ENCODE measurements at places on chromosomes 6 and 20.

DNA sequence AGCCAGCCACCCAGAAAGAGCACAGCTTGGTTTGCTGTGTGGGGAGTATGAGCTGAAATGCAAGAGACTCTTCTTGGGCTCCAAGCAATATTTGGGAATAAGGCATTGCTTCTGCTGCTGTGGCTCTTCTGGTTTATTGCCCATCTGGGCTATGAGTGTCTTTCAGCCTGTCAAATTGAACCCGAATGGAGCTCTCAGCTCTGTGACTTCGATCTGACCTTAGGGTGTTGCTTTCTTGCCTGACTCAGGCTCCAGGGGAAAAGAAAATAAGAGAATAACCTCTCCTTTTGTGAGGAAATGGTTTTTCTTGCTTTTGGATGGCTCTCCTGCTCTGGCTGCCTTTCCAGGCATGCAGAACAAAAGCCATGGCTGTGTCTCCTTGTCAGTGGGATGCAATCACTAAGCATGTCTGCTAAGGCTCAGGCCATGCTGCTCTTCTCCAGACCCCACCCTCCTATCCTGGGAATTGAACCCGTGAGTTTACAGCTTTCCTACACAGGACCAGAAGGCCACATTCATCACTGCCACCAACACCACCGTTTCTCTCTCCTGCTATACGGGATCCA is 169.4 kb upstream of the JAG1 start:
- no peak for DNase-seq

- DNase-seq, result no peak
These were observed 275.2 kb upstream of the CNR1 start for GRCh38 chr6:88441346-88441745.

DNA sequence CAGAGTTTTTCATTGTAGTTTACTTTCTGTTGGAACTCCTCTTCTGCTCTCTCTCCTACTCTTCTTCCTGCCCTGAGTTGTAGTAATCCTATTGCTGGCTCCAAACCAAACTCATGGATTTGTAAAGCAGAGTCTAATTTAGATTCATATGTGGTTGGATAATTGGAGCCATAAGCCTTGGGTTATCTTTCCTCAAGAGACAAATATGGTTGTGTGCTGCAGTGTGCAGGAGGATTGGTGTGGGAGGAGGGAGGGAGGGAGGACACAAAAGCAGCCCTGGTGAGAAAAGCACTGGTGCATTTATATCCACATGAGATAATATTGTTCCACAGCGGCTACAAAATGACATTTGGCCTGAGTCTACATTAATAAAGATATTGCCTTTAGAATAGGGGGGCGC is 4.2 kb downstream of the HLA-G start:
- no peak for DNase-seq

- DNase-seq, result no peak
These were observed 18.6 kb downstream of the GFOD1 start for GRCh38 chr6:13468839-13469238.

DNA sequence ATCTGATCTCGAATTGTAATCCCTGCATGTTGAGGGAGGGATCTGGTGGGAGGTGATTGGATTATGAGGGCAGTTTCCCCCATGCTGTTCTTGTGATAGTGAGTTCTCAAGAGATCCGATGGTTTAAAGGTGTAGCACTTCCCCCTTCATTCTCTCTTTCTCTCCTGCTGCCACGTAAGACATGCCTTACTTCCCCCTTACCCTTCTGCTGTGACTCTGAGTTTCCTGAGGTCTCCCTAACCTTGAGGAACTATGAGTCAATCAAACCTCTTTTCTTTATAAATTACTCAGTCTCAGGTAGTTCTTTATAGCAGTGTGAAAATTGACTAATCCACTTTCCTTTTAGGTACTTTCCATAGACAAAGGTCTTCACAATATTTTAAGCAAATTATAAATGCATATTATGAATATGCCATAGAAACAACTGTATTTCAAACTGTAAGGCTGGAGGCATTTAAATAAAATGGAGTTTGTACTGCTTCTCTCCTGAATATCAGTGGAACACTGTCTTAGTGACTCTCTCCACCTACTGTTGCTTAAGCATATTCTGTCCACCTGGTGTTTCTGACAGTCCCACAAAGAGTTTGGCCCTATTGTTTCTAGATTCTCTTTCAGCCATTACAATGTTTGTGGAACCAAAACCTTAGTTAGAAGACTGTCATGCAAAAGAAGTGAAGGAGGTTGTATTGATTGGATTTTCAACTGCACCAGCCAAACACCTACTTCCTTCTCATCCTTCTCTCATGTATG is 24.3 kb upstream of the IL17A start:
- DNase-seq, result no peak

DNA sequence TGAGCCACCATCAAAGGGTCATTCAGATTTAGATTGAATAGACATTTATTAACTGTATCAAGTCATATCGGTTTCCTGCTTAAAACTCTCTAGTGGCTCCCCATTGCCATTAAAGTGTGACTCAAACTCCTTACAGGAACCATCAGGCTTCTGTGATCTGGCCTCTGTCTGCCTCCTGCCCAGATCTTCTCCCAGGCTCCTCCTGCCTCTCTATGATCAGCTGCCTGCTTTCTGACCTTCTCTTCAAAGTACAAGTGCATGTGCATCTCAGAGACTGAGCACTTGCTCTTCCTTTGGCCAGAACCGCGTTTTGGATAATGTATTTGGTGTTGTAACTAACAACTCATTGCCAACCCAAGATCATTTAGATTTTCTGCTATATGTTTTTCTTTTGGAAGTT is 52.7 kb downstream of the IL20RA start:
- DNase-seq, result no peak

- no peak for DNase-seq
These were observed 51.7 kb downstream of the CTNNBL1 start for GRCh38 chr20:37745553-37745952.

DNA sequence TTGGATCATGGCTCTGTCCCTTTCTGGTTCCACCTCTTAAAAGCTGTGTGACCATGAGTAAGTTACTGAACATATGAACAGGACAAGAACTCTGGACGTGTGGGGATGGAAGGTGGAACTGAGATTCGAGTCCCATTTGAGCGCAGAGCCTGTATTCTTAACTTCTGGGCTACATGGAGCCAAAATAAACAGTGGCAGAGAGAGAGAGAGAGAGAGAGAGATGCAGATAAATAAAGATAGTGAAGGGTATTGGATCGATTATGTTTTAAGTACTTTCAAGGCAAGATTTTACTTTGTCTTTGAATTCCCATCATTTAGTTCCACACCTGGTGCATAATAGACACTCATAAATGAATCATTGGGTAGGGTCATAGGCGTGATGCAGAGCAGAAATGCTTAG is 39.7 kb downstream of the SLC35D3 start:
- no peak for DNase-seq

GRCh38 chr6:167975458-167975857 is 22.0 kb upstream of the KIF25 start:
- DNase-seq, result no peak

- no peak for DNase-seq
These were observed 297.3 kb upstream of the FLRT3 start for GRCh38 chr20:14634665-14635064.

DNA sequence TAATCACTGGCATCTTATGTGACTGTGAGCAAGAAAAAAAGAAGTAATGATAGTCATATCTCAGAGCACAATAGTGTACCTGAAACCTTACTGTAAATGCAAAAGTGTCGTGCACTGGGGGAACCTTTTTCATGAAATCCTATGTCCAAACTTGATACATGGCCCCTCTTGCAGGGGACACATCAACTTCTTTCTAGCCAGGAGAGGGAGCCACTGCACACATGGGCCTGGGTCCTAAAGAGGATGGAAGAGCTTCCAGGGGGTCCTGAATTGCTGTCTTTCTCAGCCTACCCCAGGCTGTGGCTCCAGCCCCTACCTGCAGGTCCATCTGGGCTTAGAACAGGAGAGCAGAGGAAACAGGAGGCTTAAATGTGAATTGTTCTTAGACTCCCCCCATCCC is 165.7 kb downstream of the SOD2 start:
- DNase-seq, result no peak

DNA sequence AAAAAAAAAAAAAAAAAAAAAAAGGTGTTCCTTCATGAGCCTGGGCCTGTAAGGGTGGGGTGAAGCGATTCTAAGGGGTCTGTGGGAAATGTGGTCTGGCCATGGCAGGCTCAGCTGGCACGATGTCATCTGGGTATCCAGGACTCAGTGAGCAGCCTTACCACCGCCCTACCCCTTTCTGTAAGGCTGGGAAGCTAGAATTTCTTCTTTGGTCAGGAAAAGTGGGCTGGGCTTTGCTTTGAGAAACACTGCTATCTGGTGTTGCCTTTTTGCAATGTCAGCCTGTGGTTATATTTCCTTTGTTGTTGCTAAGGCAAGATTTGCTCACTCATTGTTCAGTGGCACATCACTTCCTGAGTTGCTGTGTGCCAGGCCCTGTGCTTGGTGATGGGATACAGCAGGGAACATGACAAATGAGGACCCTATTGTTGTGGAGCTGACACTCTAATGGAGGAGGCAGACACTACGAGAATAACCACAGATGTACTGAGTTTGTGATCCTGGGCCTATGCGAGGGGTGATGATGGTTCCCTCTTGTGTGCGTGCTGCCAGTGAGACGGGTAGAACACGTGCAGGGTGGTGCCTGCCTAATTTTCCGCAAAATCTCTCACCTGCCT is 45.9 kb upstream of the ZNFX1 start:
- no peak for DNase-seq

- no peak for DNase-seq
These were observed 89.9 kb downstream of the NOL4L start for GRCh38 chr20:32495217-32495565.

DNA sequence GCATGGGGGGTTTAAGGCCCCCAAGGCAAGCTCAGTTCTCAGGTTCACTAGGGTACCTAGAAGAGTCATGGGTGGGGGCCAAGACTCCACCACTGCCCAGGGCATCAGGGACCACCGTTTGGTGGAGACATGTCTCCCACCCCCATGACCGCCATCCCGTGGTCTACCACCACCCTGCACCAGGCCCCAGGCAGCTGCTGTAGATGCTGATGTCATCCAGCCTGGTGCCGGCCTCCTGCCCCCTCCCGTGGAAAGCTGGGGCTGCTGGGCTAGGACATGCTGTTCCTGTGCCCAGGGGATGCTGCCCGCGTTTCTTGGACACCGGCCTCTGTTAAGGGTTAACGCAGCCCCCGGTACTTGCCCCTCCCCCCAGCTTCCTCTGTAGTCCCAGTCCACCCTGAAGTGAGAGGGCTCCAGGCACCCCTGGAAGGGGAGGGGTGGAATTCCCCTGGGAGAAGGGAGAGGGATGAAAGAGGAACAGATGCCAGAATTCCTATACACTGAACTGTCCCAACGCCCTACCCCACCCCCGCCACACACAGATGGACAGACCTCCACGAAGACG is 587 bp downstream of the IP6K3 start:
- DNase-seq, result no peak

DNA sequence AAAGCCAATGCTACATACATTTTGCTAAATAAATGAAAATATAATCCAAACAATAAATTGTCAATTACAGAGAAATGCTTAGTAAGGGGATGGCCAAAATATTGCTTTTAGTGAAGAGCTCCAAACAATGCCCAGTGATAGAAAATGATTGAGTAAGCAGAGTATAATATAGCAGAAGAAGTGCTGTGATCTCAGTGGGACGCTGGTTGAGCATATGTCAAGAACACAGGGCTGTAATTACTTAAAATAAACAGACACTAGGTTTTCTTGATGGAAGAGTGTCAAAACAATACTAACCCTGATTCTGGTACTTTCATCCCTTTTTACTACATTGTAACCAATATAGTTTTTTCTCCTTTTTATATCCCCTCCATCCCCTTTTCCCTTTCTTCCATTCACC is 150.3 kb downstream of the GRIK2 start:
- DNase-seq, result no peak

DNA sequence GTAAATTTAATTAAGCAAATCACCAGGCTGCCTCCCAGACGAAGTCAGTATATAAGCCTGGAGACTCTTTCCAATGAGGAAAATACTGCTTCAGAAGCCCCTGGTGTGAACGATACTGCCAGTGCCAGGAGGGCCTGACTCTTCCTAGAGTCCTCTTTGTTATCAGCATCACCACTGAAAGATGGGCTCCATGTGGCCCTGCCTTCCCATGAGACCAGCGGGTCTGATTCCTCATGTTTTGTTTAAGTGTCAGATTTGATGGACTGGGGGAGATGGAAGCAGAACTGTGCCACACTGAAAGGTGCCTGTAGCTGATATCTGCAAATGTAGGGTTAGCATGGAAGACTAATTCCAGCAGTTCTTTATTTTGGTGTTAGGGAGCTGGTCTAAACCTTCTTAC is 7.9 kb downstream of the NQO2 start:
- DNase-seq, result no peak

DNA sequence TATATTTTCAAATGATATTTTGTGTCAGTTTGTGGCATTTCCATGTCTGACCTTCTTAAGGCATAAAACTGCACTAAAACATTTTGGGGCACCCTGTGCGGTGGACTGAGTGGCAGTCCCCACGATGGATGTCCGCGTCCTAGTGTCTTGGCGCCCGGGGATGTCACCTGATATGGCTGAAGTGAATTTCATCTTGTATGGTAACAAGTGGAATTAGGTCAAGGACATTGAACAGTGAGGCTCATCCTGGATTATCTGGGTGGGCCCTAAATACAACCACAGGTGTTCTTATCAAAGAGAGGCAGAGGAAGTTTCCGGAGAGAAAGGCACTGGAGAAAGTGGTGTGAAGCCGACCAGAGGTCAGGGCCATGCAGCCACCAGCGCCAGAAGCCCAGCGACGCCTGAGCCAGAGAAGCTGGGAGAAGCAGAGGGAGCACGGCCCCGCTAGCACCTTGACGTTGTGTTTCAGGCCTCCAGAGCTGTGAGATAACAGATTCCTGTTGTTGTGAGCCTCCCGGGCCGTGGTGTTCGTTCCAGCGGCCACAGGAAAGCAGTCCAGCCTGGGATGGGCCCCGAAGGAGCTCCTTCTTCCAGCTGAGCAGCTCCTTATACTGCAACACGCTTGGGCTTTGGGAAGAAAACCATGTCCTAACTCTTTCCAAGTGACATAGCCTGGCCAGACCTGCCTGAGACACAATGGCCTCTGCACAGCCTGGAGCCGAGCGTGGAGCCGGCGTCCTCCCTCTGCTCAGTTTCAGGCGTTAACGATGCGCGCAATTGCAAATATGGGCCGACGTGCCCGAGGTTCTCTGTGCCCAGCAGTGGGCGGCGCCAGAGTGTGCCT is 22.5 kb downstream of the THBS2 start:
- no peak for DNase-seq

Measured in stimulated activated CD8-positive, alpha-beta memory T cell treated with anti-CD3 and anti-CD28 coated beads, Interleukin-7, amount 100 ng/mL, for 1 hour (primary cell).